ENCODE measurements at places on chromosomes 4 and X.

DNA sequence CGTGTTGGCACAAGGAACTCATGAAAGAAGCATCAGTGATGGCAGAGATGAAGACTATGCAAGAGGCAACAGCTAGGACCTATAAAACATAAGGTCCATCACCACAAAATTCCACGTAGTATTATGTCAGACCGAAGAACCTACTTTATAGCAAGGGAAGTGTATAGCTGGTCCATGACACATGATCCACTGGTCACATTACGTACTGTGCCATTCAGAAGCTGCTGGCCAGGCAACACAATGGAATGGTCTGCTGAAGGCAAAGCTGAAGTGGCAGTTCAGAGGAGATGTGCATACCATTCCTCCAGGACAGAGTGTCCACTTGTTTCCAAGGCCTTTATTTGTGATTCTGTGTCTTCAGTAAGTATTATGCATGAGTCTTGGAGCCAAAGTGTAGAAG is 215.5 kb upstream of the UGT8 start:
- no peak for DNase-seq

- DNase-seq, result no peak
These were observed 38.4 kb downstream of the NOP14 start for GRCh38 chr4:2924765-2925301.

GRCh38 chr4:5460106-5460801 is 248.1 kb downstream of the EVC2 start:
- DNase-seq, result no peak

- no peak for DNase-seq
These were observed 632.2 kb downstream of the TRAM1L1 start for GRCh38 chr4:116453127-116453526.

DNA sequence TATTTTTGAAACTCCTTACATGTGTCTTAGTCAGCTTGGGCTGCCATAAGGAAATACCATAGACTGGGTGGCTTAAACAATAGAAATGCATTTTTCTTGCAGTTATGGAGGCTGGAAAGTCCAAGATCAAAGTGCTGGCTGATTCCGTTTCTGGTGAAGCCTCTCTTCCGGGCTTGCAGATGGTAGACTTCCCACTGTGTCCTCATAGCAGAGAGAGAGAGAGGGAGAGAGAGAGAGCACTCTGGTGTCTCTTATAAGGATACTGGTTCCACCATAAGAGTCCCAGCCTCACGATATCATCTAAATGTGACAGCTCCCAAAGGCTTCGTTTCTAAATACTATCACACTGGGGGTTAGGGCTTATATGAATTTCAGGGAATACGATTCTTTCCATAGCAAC is 39.7 kb downstream of the ENPEP start:
- no peak for DNase-seq

GRCh38 chrX:17922303-17922702 is 61.2 kb upstream of the RAI2 start:
- no peak for DNase-seq

DNA sequence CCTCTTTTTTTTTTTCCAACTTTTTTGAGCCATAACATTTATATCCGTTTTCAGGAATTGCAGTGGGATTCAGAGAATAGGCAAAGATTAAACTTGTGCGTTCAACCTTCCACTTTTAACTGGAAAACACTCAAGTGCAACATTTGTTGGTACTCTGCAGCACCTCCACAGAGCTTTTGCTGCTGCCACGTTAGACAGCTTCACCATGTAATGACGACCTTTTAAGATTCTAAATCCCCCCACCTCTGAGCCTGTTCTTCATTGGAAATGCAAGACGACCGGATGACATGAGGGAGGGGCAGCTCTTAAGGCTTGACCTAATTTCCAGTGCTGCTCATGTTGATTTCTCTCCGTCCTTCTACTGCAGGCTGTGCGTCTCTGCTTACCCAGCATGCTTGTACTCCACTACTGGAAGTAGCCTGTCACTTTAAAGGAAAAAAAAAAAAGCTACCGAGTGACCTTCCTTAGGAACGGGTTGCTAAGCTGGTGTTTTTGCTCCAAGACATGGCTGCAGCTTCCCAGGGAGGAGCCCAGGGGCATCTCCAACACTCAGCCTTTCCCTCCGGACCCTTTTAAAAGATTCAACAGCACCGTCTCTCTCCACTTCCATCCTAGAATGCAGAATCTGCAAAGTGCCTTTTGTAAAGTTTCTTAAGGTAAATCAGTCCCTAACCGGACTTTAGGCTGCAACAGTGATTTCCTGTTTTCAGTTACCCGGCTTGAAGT is at the start of gene CC2D2A:
CC2D2A (plus strand) TSS at position 481 of the 726 bp plus-strand sequence. CDS start 6,051 bp downstream, outside the sequence.
- no peak for DNase-seq

DNA sequence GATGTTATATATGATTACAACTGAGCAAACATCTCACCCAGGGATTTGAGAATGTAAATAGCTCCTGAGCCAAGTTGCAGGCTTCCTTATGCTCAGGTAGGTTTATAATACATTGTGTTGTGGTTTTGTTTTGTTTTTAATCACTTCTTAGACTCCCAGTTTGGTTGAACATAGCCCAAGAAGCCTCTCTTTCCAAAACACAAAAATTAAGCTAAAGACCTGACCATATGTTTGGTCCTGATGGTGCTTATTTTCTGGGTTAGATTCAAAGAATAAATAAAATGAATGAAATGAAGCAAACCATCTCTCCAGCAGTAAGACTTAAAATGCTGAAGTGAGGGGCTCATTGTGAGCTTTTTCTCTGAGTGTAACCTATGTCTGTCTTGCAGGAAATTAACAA is 93.5 kb downstream of the GRXCR1 start:
- DNase-seq, result no peak

DNA sequence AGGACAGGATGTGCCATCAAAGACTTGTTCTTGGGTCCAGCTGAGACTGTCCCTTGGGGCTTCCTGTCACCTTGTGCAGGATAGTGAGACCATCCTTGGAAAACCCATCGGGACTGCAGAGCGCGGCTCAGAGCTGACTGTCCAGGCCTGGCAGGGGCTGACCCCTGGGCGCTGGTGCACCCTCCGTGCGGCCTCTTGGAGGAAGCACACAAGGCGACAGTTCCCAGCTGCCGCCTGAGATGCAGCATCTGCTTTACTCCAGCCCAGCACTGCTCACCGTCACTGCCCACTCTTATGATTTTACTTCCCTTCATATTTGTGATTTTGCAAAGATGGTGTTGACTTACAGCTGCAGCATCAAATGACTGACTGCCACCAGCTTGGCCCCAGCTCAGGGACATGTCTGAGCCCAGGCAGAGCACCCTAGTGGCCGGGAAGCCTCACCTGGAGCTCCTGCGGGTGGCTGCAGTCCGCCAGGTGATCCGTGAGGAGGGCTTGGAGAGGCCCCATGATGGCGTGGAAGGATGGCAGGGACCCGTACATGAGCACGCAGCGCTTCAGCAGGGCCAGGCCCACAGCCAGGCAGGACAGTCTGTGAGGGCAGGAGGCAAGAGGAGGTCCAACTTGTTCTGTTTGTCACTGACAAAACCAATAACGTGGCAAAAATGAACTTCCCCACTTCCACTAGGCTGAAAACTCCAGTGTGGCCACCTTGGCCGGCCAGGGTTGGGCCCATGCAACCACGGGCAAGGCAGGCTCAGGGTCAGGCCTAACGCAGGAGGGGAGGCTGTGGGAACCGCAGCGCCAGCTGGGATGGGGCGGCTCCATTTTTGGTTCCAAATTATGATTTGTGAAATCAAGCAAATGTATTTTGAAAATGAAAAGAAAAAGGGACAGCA is 21.8 kb downstream of the NOP14 start:
- DNase-seq, result no peak

- no peak for DNase-seq
These were observed 21.8 kb downstream of the RPS6KA3 start for GRCh38 chrX:20244931-20245330.

- no peak for DNase-seq
These were observed 20.1 kb downstream of the ENPP6 start for GRCh38 chr4:184197536-184198082.

- no peak for DNase-seq
These were observed 306.4 kb downstream of the PTTG2 start for GRCh38 chr4:38266616-38267015.

DNA sequence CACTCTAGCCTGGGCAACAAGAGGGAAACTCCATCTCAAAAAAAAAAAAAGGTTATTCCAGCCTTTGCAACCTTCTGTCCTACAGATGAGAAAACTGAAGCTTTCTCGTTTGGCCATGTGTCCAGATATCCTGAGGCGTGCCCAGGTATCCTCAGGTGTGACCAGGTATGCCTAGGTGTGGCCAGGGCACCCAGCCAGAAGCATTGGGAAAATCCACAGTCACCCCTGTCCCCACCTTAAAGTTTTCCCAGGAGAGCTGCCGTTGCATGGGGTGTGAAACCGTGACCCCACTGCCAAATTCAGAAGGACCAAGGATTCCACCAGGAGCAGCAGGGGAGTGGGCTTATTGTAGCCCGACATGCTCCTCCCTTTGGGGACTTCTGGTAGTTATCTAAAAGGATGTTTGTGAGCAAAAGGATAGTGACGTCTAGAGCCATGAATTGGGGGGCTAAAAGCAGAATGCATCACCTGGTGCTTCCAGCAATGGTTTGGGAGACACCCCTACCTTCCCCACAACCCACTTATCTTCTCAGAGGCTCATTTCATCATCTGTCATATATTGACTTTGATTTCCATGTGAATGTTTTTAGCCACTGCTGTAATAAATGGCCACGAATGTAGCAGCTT is 4.0 kb upstream of the DHRSX start:
- no peak for DNase-seq

DNA sequence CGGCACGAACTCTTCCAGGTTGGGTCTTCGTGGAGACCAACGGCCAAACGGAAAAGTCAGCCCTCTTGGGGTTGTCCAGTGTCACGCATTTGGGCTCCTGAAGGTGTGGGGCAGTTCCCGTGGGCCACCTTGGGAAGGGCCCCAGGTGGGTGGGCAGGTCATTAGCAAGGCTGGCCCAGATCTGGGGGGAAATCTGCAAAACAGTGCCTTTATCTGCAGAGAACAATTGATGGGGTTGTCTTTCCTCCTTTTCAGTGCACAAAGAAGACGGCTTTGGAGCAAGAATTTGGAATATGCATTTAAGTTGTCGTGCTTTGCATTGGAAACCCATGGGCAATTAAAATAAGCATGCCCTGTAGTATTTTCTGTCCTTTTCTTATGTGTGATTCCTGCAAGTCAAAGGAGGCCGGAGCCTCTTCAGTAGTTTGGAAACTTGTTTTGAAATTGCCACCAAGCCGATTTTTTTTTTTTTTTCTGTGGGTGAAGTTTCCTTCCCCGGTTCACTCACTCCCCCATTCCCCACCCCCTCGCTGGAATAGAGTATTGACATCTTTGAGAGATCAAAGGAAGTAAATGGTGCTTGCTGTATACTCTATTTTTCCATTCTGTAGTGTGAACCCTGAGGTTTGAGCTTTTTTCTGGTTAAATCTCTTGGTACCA is 9.8 kb downstream of the ZIC3 start:
- DNase-seq, result no peak

GRCh38 chrX:129522184-129523078 is 859 bp downstream of the SMARCA1 start:
- DNase-seq, result no peak

GRCh38 chr4:72031868-72032608 is at the start of gene NPFFR2:
TSS of gene NPFFR2 (plus strand) at chr4:72032000. CDS start at chr4:72128592, 96,592 bp downstream.
- no peak for DNase-seq

GRCh38 chr4:183390374-183390773 is 54.1 kb upstream of the CDKN2AIP start:
- DNase-seq, result no peak
